ENCODE measurements at places on chromosomes 16 and 17.
A peak's percentile ranks its signal among the peaks of the same experiment; 100 is the strongest.

DNA sequence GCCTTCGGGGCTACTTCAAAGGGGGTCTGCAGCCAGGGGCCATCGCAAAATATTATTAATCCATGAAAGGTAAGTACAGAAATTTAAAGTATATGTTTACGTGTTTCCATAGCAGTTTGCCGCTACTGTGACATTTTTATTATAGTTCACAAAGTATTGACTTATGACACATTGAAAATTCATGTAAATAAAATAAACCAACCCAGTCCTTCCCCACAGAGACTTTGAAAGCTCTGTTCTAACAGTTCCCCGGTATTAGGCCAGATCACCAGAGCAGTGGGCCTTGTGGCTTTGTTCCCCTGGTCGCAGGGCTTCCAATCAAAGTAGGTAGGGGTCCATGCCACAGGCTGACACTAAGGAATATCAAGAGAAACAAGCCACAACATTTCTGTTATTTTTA, 13.9 kb downstream of the KIAA0753 start:
- DNase-seq = no peak

DNA sequence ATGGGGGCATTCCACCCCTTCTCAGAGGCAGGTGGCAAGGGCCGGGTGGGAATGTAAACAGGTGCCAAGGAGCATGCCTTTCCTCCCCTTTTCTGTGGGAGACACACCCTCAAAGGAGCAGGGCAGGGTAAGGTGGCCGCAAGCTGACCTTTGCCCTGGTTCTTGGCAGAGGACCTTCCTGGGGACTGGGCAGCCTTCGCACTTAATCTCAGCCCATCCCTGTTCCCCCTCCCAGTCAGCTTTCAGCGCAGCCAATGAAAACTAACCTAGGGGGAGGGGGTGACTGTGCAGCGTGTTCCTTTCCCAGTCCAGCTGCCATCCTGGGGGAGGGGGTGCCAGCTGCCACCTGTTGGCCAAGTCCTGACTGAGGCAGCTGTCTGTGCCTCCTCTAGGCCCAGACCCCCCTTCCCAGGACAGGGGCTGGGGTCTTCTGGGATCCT, 2.8 kb downstream of the TRAF4 start:
- DNase-seq = peak; percentile 76

DNA sequence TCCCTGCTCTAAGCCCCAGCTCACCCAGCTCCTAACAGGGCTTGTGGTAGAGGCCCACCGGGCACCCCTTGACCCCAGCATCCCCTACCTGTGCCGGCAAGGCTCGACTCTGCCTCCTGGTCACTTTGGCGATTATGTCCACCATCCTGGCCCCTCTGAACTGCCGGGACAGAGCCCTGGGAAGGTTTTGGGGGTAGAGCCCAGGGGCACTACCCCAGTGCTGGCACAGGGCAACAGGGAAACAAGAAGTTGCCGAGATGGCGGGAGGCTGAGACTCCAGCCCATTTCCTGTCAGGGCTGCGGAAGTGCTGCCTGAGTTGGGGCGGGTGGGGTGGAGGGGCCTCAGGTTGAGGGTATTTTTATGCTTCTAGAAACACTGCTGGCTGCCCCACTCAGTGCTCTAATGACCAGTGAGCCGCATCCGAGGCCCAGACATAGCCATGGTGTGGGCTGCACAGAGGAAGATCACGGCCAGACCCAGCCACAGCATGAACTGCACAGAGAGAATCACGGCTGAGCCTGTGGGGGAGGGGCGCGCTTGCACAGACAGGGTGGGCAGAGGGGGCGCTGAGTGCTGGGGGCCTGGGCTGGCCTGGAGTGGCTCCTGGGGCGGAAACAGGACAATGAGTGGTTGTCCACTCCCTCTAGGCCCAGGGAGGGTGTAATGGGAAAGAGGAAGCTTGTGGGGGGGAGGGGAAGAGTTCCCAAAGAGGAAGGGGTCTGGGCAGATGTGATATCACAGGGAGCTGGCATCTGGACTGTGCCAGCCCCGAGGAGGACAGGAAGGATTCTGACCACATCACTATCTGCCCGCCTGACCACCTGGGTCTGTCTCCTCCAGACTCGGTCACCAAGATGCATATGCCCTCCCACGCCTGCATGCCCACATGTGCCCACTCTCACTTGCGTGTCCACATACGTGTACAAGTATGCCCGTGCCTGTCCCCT, 22.3 kb downstream of the ARHGAP27 start:
- DNase-seq = no peak

- DNase-seq = no peak
Observed at GRCh38 chr16:65083164-65083857, 38.6 kb downstream of the CDH11 start.

- DNase-seq = no peak
Observed at GRCh38 chr17:81831563-81831956, 1.5 kb downstream of the MCRIP1 start.

DNA sequence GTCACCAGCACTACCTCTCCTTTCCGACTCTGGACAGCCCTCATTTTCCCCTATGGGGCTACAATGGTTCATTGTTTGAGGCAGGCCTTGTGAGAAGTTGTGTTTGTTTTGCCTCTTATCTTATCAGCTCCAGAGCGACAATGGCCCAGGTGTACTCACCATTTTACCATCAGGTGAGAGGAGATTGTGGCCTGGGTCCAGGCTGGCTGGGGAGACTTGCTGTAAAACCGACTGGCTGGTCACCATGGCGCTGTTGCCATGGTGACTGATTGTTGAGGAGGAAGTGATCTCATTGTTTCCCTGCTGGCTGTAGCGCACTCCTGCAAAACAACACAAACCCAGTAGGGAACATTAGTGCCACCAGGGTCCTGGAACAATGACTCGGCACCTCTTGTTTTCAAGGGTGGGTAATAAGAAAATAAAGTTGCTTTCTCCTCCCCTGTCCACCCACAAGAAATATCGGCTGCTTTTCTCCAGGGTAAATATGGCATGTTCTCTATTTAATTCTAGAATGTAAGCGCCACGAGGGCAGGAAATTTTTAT, 34.4 kb downstream of the HNF1B start:
- no peak for DNase-seq

DNA sequence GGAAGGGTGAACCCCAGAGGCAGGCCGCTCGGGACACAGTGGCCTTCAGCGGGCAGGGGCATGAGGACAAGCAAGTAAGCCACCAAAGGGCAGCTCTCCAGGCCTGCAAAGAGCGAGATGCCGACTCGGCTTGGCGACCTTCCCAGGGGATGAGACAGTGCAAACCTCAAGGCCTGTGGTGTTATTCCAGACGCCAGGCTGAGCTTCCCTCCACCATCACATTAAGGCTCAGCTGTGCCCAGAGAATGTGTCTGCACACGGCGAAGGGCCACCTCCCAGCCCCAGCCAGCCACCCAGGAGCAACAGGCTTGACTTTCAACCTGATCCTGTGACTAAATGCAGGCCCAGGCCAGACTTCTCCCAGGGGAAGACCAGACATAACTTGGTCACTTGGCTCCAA, 251.4 kb downstream of the SOX9 start:
- no peak for DNase-seq

- DNase-seq = no peak
Observed at GRCh38 chr16:52491216-52491615, 55.7 kb downstream of the TOX3 start.

- DNase-seq = no peak
Observed at GRCh38 chr16:71387045-71387871, 28.7 kb downstream of the CALB2 start.
